Stimulated activated CD4-positive, alpha-beta T cell treated with anti-CD3 and anti-CD28 coated beads, TNF-alpha, amount 100 ng/mL, for 4 hours (primary cell): ENCODE measurements at places on chromosomes 6 and 20.

- no peak for DNase-seq
Observed at GRCh38 chr6:82963191-82963925, 102.3 kb downstream of the UBE3D start.

GRCh38 chr6:110214338-110214737 lies 34.1 kb downstream of the CDC40 start:
- DNase-seq: no peak

DNA sequence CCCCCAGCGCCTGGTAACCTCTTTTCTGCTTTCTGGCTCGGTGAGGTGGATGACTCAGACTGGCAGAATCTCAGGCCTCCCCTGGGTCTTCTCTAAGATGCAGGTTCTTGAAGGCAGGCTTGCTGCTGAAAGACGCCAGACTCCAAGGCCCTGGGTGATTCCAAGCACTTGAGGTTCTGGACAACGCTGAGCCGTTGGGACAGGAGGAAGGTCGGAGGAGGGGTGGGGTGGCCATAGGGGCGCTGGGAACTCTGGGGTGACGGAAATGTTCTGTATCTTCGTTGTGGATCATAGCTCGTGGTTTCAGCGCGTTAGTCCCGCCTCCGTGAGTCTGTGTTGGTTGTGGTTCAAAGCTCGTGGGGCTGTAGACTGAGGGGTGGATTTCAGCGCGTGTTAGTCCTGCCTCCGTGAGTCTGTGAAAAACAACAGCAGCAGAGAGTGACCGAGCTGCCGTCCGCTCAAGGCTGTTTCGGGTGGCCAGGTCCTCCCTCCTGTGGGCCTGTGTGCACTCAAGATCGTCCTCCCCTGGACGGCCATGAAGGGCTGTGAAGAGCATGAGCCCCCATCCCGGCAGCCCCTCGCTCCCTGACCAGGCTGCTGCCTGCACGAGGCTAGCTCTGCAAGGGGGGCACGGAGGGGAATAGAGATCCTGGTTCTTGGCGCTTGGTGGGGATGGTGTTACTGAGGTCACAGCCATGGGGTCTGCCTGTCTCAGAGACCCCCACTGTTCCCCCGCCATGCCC lies 7.7 kb downstream of the NTSR1 start:
- DNase-seq: no peak

DNA sequence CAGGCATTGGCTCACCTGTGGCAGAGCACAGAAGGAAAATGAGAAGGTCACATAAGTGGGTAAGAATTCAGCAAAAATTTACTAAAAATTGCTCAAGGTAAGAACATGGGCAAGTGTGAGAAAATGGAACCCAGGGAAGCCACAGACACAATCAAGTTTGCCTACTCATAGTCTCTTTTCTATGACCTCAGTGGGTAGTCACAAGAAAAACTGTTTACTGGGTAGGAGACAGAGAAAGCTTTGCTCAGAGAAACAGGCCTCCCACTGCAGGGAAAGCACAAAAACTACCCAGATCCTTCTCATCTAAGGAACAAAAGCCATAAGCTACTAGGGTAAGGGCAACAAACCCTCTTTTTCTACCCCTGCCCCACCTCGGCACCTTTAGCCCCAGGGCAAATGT lies 35.2 kb downstream of the FAM184A start:
- DNase-seq: no peak

- no peak for DNase-seq
Observed at GRCh38 chr6:52328303-52328662, 33.7 kb upstream of the PAQR8 start.

- DNase-seq: no peak
Observed at GRCh38 chr20:4434681-4435080, 287.0 kb upstream of the PRND start.

DNA sequence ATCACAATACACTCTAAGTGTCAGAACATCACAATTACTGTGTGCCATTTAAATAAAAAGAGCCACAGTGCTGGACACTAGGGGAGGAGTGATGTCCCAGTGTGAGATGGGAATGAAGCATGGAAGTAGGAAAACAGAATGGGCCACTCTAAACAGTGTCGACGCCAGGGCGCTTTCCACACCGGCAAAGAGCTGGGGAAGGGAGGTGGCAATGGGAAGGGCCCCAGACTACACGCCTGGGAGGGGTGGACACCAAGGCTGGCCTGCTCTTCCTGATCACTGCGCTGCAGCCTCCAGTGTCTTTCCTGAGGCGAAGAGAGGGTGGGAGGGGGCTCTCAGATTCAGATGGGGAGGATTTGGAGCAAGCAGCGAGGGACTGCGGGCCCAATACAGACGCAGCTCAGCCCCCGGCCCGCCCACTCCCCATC lies 75.9 kb downstream of the ERMARD start:
- DNase-seq: no peak

GRCh38 chr6:88013015-88013414 lies 34.6 kb upstream of the SPACA1 start:
- DNase-seq: no peak

DNA sequence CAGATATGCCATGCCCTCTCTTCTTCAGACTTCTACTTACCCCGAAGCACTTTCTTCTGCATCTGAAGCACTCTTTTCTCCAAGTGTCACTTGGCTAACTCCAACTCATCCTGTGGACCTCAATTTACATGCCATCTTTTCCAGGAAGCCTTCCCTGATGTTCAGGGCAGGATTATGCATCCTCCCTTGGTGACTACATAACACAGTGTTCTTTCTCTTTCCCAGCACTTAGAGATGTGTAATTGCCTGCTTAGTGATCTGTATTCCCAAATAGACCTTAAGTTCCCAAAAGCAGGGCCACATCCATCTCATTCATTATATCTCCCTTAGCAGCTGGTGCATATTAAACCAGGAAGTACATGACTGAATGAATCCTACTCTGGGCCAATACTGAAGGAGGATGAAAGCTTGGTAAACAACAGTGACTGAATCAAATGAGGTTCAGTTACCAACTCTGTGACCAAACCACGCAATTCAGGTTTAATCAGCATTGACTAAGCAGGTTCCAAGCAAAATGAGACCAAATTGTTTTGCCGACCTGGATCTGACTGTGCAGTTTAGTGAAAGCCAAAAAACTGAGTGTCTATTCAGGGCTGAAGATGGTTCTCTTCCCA lies 121.4 kb upstream of the TCF21 start:
- DNase-seq: no peak

DNA sequence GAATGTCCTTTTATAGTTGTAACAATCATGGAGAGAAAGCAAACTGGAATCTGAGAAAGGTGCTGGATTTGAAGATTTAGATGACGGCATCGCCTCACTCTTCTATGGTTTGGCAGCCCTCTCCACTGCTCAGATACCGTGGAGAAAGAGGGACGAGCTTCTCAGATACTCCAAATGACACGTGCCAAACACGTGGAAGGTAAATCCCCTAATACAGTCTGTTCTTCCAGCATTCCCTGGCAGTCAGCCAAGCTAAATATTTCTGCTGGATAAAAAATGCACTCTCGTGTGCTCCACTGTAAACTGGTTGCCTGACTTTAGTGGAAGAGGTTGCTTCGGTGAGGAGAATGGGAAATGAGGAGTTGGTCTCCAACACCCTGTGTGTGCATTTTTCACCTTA lies 16.7 kb upstream of the PRDM1 start:
- DNase-seq: no peak

DNA sequence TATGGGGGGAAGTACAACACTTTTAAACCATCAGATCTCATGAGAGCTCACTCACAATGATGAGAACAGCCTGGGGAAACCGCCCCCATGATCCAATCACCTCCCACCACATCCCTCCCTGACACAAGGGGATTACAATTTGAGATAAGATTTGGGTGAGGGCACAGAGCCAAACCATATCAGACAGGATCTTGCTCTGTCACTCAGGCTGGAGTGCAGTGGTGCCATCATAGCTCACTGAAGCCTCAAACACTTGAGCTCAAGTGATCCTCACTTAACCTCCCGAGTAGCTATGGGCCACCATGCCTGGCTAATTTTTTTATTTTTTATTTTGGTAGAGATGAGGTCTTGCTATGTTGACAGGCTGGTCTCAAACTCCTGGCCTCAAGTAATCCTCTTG lies 5.1 kb upstream of the IYD start:
- DNase-seq: no peak

GRCh38 chr6:42808492-42809483 lies 26.9 kb downstream of the BICRAL start:
- DNase-seq: no peak

DNA sequence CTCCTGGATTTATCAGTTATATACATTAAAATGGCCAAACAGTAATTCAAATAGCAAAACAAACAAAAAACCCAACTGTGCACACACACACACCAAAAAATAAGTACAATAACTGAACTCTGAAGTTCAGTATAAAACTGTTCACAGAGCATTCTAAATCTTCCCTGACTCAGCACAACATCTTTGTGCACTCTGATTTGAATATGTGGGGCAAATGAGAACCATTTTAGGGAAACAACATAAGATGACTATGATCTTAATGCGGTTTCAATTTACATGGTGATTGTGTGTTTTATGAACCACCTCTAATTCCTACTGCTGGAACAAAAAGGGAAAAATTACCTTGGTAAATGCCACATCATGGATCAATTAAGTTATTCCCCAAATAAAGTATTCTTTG lies 41.7 kb downstream of the PLAGL1 start:
- no peak for DNase-seq

- no peak for DNase-seq
Observed at GRCh38 chr6:112600168-112600567, 253.0 kb downstream of the RFPL4B start.

DNA sequence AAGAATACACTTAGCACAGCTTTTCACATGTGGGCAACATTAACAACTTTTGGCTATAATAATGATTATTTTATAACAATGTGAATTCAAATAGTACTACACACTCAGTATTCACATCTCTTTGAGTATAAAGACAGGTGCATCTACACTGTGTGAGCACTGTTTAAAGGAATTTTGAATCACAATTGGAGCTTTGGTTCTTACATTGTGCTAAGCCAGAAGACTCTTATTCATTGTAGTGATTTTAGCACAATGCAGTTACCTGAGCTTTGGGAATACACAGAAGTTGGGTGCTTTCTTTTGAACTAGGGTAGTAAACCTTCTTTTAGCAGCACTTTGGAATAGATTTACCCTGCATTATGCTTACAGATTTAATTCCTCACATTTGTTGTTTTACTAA lies 20.5 kb downstream of the RIMS1 start:
- no peak for DNase-seq

- no peak for DNase-seq
Observed at GRCh38 chr6:130513770-130514169, 148.0 kb downstream of the TMEM200A start.

GRCh38 chr6:3370361-3371221 lies 86.3 kb downstream of the SLC22A23 start:
- no peak for DNase-seq

DNA sequence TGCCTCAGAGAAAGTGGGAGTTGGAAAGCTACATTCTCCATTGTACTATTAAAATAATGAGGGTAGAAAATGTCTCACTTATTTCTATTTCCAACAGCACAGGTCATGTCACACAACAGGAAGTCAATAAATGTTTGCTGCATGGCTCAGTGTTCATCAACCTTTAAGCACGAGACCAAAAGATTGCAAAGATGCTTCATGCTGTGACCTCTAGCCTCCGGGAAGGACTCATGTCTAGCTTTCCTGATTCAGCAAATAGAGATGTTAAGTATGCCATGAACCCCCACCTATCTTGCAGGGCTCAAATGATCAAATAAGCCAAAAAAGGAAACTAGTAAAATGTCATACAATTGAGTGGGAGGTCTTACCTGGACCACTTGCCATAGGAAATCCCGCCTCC lies 57.4 kb downstream of the NCOA6 start:
- no peak for DNase-seq

GRCh38 chr6:111791415-111791814 lies 81.8 kb downstream of the FYN start:
- DNase-seq: no peak

GRCh38 chr6:136593748-136594490 lies 43.7 kb upstream of the MAP7 start:
- DNase-seq: no peak

DNA sequence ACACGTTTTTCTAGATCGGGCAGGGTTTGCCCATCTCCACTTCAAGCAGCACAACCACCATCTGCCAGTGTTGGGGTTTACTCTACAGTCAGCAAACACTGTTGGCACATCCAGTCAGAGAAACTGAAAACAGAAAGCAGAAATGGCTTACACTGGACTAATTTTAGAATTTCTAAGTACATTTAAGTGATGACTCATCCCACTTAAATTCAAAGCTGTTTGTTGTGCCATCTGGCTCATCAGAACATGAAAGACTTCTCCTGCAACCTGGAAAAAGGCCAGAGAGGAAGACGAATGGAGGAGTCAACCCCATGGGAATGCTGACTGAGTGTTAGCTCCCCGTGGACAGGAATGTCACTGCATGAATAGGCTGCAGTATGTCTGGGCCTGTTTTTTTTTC lies 21.8 kb downstream of the FAM209B start:
- no peak for DNase-seq

DNA sequence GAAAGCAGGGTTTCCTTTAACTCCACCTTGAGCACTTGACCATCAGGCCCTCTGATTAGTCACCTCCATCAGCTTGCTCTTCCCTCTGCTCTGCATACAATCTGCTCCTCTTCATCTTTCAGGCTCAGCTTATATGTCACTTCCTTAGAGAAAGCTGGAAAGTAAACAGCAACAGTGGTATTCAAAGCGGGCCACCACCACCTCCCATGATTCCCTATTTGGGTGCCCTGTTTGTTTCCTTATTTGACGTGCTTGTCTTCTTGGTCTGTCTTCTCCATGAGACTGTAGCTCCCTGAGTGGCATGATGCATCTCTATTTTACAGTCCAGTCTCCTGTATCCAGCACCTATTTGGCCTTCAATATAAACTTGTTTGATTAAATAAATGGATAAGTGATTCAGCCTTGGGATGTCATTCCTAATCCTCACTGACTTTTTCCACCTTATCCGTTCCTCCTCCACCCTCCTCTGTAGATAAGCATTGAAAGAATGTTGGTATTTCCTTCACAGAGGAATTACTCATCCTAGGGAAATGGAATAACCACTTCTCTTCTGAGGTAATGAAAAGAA lies 102.8 kb upstream of the SGK1 start:
- no peak for DNase-seq

DNA sequence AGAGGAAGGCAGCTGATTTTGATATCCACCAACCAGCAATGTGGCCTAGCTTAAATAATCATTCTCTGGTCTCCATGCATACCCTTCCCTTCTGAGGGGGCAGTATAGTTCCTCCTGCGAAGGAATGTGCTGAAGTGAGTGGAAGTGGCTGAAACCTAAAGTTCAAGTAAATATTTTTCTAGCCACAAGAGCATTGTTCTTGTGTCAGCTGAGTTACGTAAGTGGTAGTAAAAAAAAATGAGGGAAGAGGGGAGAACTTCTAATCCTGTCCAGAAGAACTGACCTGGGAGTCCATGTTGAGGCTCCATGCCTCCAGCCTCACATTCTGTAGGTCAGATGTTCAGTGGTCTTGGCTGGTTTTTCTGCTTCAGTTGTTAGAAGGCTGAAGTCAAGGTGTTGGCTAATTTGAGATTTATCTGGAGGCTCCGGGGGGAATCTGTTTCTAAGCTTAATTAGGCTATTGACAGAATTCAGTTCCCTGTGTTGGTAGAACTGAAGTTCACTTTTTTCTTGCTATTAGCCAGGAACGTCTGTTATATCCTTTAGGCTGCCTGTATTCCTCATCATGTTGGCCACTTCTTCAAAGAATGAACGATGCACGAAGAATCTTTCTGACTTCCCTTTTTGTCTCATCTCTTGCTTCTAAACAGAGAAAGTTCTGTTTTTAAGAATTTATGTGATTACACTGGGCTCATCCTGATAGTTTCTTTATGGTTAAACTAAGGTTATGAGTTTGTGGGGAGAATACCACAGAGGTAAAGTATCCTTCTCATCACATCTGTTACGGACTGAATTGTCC lies 207.1 kb upstream of the PRSS16 start:
- DNase-seq: no peak

GRCh38 chr6:52317841-52318581 lies 33.5 kb upstream of the MCM3 start:
- DNase-seq: no peak
